HCT116 (cell line): ENCODE measurements at places on chromosomes 7 and 10. TPM values are rescaled to one million over a fixed set of nuclear protein-coding genes. Genes with fewer than 3 reads are reported as not detected.

Gene EBF3
- 0.12 TPM for total RNA-seq

Gene TAS2R4
- 1.2 TPM for total RNA-seq

Gene IFIT2
- total RNA-seq = 1.0 TPM

Gene SPDYE5
- total RNA-seq = not detected
